ENCODE measurements at places on chromosomes 16 and 17.

DNA sequence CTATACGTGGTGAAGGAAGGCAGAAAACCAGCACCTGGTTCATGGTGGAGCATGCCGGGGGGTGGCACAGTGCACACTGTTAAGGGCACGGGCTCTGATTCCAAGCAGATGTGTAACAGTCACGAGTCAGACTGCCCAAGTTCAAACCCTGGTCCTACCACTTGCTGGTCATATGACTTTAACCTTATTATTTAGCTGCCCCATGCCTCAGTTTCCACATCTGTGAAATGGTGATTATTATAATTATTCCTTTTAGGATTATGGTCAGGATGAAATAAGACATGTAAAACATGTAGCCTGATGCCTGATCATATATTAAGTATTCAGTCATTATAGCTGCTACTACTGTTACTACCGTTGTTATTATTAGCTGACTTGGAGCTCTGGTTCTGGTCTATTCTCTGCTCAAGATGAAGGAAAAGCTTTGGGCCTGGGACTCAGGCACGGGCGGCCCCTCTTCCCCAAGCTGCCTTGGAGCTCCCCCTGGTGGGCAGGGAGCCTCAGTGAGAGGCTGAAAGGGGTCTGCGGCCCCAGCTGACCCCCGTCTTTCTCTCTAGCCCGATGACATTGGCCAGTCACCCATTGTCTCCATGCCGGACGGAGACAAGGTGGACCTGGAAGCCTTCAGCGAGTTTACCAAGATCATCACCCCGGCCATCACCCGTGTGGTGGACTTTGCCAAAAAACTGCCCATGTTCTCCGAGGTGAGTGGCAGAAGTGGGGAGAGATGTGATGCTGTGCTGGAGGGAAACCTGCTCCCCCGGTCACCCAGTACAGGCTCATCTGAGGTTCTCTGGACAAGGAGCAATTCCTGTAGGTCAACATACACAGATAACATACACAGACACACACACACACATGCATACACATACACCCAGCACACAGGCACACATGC is 14.0 kb downstream of the NR1D1 start:
- peak; percentile 69 for DNase-seq

- no peak for DNase-seq
These were observed 179.3 kb downstream of the FOXL1 start for GRCh38 chr16:86757704-86758040.

DNA sequence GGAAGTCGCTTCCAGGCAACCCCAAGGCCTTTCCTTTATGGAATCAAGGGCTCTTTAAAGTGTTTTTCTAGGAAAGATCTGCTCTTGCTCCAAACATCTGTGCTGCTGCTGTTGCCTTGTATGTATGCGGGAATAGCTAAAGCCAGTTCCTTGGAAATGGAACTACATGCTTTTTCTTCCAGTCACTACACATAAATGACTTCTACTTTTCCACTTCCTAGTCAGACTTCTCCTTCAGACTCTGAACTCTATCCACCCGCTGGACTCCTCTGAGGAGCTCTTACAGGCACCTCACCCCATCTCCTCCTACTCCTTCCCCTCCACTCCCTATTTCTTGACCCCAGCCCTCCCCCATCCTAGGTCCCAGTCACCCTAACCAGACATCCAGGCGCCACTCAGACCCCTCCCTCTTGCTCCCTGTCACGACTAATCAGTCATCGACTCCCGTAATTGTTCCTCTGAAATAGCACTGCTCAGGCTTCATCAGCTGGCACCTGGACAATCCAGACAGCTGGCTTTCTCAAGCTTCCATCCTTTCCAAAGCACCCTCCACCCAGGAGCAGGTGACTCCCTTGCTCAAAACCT is 15.0 kb upstream of the PEMT start:
- DNase-seq: no peak

- DNase-seq: no peak
These were observed 50.6 kb upstream of the TANGO6 start for GRCh38 chr16:68792465-68793324.

GRCh38 chr16:22194707-22195444 is 11.2 kb upstream of the EEF2K start:
- DNase-seq: peak; percentile 68

- no peak for DNase-seq
These were observed 57.6 kb upstream of the NFAT5 start for GRCh38 chr16:69508033-69508755.

DNA sequence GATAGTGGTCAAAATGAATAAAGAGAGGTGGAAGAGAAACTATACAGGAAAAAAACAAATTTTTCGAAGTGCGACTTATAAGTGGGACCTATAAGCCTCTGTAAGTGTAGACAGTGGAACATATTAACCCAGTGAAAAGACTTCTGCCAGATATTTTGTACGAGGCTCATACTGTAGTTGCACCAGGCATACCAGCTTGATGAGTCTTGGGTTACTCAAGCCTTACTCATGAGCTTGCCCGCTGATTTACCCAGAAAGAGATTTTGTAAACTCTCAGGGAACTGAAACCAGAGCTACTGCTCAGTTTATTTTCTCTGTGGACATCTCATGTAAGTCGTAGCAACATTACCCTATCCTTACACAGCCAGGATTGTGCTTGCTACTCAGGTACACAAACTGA is 708.0 kb upstream of the SOX9 start:
- DNase-seq: no peak

- DNase-seq: no peak
These were observed 116.6 kb downstream of the METRNL start for GRCh38 chr17:83196024-83196365.

DNA sequence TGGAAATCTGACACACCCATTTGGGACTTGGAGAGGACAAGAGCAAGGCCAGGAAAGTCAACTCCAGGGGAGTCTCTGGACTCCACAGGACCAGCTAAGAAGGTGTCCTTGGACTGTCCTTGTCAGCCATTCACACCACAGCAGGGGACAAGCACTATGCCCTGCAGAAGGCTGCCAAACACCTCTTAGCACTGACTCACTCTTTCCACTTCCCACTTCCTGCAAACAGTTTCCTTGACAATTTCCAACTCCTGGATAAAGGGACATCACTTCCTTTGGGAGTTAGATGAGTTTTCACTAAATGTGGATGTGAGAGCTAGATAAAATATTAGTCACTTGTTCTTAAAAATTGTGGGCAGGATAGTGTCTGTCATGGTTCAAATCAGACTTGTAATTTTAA is 37.8 kb upstream of the BCAR1 start:
- no peak for DNase-seq

GRCh38 chr16:48609652-48610029 is 339 bp downstream of the N4BP1 start:
- DNase-seq: no peak

- DNase-seq: no peak
These were observed 158.8 kb downstream of the AATF start for GRCh38 chr17:37107406-37108083.

DNA sequence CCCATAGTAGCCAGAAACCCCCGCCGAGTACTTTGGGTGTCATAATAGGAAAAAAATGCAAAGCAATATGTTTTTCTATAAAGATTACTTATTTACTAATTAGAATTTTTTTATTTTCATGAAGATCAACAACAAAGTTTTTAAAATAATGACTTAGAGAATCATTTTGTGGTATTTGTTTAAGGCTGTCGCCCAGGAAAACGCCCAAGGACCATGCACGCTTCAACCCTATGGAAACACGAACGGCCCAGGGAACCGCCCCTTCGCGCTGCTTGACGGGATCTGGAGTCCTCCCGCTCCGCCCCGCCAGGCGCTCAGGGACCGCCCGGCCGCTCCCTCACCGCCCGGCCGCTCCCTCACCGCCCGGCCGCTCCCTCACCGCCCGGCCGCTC is 408 bp upstream of the KPNA2 start:
- no peak for DNase-seq

DNA sequence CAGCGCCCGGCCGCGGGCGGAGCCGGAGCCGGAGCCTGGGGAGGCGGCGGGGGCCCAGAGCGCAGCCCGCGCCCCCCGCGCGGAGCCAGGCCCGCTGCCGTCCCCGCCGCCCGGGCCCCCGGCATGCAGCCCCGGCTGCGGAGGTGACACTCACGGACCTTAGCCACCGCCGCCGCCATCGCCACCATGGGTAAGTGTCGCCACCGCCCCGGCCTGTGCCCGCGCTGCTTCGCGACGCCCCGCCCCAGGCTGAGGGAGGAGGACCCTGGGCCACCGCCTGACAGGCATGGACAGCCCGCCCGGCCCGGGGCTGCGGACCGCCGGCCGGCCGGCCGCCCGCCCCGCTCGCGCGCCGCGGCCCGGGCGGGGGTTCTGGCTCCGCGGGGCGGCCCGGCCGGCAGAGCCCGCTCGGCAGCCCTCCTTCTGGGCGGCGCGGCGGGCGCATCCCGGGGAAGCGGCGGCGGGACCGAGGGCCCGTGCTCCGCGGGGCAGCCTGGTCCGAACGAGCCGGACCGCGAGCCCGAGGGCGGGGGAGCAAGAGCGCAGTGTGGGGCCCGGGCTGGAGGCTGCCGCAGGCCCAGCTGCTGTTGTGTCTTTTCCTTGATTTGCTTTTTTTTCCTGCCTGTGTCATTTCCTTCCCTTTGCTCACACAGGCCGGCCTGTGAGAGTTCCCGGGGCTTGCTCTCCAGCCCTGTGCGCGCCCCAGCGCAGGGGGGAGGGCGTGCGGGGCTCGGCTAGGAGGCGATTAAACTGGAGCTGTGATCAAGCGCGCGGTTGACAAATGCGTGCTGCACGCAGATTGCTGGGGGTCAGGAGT is 565 bp downstream of the MAP3K3 start:
- peak; percentile 53 for DNase-seq

All from CD4-positive, alpha-beta T cell treated with Interleukin-10 for 1 hour (primary cell).